ENCODE measurements at places on chromosomes 16 and 17.

- DNase-seq = no peak
Measured at GRCh38 chr16:84706856-84707255, 7.1 kb downstream of the USP10 start.

GRCh38 chr17:56761387-56761786, 72.3 kb downstream of the C17orf67 start:
- no peak for DNase-seq

DNA sequence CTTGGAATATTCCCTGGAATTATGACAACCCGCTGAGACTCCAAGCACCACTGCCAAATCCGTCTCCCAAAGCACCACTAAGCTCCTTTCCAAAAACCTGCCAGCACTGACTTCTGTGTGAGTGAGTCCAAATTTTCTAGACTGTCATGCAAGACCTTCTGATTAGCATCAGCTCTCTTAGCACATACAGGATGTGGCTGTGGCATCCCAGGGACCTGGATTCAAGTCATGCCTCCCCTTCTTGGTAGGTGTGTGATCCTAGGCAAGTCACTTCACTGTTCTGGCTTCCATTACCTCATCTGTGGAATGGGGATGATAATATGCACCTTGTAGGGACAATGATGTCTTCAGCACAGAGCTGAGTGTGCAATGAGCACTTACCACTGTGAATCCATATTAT, 38.3 kb upstream of the USP7 start:
- no peak for DNase-seq

DNA sequence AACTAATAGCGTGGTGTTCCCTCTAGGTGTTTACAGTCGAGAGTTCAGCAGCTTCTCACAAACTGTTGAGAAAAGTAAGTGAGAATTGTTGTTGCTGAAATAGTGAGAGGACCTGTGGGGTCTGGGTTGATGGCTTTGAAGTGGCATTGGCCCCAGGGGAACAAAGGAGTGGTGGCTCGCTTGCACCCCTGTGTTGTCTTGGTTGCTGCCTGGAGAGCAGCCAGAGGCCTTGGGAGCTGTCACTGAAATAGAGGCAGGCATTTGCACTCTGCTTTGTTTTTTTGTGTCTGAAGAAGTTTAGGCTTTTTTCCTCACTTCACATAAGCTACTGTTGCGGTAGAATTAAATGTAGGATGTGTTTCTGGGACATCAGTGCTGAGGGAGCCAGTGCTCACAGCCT, 36.8 kb downstream of the PRMT7 start:
- no peak for DNase-seq

GRCh38 chr17:57088298-57088697, 3.3 kb downstream of the AKAP1 start:
- no peak for DNase-seq

Data from EL (cell line).